ENCODE measurements at places on chromosomes 3 and 15.
A peak's percentile ranks its signal among the peaks of the same experiment; 100 is the strongest.

DNA sequence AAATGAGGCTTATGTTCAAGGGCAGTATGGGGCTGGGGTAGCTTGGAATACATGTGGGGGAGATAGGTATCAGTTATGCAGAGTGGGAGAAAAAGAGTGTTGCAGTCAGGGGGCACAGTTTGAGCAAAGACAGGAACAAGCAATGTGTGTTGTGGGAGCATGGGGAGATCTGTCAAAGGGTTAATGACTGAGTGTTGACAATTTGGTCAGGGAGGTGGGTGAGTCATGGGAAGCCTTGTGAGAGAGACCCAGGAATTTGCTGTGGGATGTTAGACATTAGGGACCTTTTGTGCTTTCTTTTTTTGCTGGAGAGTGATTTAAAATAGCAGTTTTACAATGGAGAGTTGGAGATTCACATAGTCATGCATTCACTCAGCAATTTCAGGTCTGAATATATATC, 221.6 kb upstream of the NR2E3 start:
- DNase-seq: peak; percentile 85

- DNase-seq: no peak
These were observed 73.5 kb downstream of the SLC49A4 start for GRCh38 chr3:122868322-122868721.

GRCh38 chr3:107598926-107599771, 76.4 kb downstream of the BBX start:
- peak; percentile 53 for DNase-seq

- no peak for DNase-seq
These were observed 80.7 kb downstream of the KLF13 start for GRCh38 chr15:31407376-31407775.

Measured in fibroblast of skin of abdomen (primary cell).